MCF 10A (cell line): ENCODE measurements at places on chromosomes 12 and 14. TPM values are rescaled to one million over a fixed set of nuclear protein-coding genes. Genes with fewer than 3 reads are reported as not detected.

Gene DLGAP5
- total RNA-seq = 13.4 and 17.6 TPM in 2 replicates

Gene NFE2
- total RNA-seq = 0.40 and 0.64 TPM in 2 replicates

Gene SLC2A3
- total RNA-seq = 4.0 and 9.2 TPM in 2 replicates

Gene AQP6
- total RNA-seq = not detected in 2 replicates

Gene LBHD2
- not detected in 2 replicates for total RNA-seq

Gene CLEC1B
- total RNA-seq = not detected in 2 replicates

Gene NKX2-1
- total RNA-seq = not detected in 2 replicates

Gene ENDOU
- not detected in 2 replicates for total RNA-seq

- no peak for DNase-seq
Measured at GRCh38 chr12:54991161-54991990, 6.8 kb upstream of the TESPA1 start.

GRCh38 chr12:6567112-6567670, 900 bp downstream of the NOP2 start:
- DNase-seq = peak; percentile 21

DNA sequence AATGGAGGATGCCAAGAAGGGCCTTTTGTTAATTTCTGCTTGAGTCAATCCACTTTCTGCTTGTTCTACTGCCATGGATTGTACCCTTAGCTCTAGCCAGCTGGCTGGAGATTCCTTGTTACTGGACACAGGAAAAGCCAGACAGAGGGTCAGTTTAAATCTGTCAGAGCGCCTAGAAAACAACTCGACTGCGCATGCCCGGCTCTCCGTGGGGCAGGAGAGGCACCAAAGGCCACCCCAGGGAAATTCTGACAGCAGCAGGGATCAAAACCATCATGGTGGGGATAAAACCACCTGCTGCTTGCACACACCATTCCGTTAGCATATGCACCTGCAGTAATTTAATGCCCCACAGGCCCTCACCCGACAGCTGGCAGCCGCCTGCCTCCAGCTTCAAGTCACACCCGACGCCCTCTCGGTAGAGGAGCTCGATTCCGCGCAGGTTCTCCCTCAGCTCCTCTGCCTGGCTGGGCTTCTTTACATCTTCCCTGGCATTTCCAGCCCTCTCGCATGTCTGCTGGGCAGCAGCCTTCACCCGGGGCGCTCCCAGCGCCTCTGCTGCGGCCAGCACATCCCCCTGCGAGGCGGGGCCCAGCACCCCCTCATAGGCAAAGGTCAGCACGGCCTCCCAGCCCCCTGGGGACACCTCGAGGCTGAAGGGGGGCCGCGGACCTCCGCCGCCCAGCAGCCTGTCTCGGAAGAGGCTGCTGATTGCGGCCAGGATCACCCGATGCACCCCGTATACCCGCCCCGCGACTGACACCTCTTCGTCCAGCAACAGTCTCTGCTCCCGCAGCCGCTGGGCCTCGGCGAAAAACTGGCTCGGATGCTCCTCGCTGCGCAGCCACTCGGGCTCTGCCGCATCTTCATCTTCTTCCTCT, 1.0 kb downstream of the KLHL33 start:
- no peak for DNase-seq

- no peak for DNase-seq
Measured at GRCh38 chr12:75900781-75901254, 130.8 kb downstream of the PHLDA1 start.

DNA sequence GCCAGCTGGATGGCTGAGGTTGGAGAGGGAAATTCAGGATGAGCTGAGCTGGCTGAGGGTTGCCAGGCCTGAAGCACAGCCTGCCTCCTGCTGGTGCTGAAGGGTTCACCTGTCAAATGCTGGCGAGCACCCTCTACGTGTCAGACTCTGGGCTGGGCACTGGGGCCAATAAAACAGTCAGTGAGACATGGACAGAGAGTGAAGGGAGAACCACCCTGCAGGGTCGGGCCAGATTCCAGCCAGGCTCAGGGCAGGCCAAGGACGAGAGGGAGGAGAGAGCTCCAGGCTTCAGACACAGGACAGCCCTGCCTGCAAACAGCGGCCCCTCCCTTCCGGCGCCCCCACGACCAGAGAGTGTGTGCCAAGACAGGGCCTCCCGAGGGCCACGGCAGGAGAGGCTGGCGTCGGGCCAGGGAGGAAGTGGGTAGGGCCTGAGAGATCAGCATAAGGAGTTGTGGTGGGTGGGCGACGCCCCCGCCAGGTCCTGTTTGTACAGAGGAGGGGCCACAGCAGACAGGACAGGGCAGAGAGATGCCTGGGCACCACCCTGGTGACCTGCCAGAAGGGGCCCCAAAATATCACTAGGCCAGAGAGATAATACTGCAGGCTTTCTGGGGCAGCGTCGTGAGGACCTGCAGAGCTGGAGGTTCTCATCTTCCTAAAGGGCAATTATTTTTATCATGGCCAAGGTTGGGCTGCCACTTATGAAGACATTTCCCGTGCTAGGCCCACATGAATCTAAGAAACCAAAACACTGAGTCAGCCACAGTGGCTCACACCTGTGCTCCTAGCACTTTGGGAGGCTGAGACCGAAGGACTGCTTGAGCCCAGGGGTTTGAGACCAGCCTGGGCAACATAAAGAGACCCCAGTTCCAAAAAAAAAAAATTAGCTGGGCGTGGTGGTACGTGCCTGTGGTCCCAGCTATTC, 73.1 kb upstream of the GPR68 start:
- DNase-seq = peak; percentile 90

DNA sequence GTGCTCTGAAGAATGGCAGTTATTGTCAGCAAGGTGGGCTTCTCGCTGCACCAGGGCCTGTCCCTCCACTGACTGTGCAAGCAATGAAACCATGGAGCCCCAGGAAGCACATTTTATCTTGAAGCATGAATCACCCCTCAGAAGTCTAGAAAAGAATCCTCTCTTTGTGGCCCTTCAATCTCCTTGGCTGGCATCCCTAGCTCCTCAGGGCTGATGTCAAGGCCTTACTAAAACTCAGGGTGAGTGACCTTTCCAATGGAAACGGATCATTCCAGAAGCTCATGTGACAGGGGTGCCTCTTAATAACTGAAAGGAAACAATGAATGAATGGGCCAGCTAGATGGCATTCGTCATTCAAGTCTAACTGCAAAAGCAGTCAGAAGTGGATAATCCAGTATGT, 22.3 kb upstream of the PLEKHH1 start:
- no peak for DNase-seq

DNA sequence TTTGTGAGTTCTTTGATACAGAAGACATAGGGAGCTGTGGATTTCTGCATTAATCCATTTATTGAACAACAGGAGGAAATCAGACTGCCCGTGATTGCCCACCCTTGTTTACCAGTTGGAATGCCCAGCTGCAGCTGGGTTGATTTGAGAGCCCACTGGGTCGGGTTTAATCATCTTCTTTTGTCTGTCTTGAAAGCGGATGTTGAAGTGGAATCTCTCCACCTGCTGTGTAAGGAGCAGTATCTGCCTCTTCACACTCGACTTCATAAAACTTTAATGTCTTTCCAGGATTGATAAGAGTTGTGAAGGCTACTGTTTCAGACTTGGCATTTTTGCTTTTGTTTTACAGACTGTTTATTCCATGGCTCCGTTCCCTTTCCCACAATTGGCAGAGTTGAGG, 39.9 kb downstream of the TBC1D30 start:
- DNase-seq = no peak

DNA sequence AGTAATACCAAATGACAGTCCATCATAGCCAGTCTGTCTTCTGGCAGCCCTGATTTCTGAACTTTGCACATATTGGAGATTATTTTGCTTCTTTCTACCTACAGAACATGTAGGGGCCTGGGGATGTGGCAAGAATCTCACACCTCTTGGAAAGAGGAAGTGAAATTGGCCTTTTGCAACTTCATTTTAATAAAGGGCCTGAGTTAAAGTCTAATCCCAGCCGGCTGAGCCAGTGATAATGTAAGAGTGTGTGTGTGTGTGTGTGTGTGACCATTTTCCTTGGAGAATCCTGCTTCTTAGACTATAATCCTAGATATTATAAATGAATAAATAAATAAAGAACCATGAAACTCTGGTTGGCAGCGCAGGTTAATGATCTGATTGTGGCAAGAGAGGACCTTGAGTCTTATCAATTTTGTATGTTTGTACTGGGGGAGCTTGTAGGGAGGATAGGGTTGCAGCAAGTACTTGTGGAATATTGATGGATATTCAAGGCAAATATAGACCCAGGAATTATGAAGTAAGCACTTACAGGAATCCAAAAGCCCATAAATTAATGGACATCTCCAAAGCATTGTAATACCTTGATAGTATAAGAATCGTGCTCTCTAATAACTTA, 233.2 kb upstream of the AMIGO2 start:
- DNase-seq = no peak

DNA sequence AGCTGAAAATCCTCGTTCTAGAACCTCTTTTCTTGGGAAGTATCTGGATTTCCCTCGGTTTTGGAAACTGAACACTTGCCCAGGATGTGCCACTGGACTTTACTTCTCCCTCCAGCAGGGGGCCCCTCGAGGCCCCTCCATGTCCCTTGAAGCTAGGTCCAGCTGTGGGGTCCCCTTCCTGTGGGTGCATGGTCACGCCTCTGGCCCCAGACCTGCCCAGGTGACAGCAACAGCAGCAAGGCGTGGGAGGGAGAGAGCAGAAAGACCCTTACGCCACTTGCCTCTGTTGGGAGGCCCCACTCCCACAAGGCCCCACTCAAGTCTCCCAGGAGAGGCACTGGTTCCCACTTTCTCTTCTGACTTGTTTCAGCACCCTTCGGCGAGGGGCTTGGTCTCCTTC, 3.1 kb downstream of the SLC25A29 start:
- DNase-seq = peak; percentile 50

- DNase-seq = peak; percentile 68
Measured at GRCh38 chr12:48788854-48789775, at the start of gene ADCY6. Gene ADCY6, minus strand, starts transcription at chr12:48789089. Its CDS starts 5,655 bp downstream, at chr12:48783434.

DNA sequence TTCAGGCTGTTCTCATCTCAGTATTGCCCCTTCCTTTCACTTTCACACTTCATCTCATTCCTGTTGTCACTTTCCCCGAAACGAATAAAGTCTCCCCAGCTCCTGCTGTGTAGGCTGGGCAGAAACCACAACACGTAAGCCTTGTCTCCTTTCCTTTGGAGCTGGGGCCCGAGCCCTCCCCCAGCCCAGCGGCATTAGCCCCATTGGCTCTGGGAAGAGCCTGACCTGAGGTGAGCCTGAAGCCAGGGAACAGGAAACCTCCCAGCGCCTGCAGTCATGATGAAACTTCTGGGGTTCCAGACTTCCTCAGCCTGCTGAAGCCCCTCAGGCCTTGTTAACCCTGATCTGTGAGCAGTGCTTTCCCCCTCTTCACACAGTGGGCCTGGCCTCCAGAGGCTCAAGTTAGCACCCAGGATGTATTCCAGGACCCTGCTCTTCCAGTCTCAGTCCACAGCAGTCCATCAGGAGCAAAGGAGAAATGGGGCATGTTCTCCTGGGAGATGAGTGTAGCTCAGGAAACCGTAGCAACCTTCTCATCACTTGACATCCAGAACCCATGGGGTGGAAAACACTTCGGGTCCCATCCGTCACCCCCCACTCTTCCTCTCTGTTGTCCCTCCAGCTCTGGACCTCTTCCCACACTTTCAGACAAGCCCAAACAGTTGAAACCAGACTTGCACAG, 21.8 kb downstream of the VASH1 start:
- no peak for DNase-seq

GRCh38 chr12:109092497-109093021, 713 bp downstream of the ALKBH2 start:
- DNase-seq = peak; percentile 25

DNA sequence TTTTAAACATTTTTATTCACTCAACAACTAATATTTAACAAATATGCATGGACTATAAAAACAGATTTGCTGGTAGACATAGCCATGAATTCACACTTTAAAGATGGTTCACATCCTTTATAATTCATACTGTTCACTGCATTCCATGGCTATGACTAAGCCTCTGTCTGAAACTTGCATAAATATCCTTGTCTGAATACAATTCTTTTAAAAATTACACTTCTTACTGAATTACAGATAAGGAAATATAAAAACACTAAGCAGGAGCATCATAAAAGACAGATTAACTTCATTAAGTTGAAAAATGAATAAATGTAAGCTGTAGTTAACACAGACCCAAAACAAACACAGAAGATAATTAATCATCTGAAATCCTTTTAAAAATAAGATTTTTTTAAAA, 53.8 kb downstream of the GXYLT1 start:
- peak; percentile 31 for DNase-seq

DNA sequence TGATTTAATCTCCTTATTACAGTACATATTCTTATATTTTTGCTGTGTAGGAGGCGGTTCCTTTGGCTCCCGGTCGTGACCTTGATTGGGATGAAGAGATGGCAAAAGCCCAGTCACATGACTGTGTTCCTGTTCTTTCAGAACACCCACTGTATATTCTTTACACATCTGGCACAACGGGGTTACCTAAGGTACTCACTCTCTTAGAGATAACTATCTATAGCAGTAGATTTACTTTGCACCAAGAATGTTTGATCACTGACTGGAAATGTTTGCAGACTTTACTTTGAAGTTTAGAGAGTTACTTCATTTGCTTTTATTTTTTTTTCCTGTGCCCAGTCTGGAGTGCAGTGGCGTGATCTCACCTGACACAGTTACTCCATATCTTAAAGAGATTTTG, 65.2 kb downstream of the ACSS3 start:
- no peak for DNase-seq

DNA sequence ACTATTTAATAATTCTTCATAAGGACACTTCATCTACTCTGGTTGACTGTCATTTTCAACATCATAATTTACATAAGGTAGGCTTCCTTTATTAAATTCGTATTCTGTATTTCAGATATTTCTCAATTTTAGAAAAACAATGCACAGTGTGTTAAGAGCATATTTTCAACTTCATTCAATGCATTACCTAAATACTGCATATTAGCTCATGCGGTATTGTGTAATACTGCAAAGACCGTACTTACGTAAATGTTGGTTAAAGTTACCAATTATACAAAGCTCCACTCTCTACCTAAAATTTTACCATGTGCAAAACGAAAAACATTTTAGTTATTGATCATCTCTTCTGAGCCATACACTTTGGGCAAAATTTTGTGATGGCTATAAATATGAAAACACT, 62.8 kb downstream of the EXOC5 start:
- DNase-seq = no peak

DNA sequence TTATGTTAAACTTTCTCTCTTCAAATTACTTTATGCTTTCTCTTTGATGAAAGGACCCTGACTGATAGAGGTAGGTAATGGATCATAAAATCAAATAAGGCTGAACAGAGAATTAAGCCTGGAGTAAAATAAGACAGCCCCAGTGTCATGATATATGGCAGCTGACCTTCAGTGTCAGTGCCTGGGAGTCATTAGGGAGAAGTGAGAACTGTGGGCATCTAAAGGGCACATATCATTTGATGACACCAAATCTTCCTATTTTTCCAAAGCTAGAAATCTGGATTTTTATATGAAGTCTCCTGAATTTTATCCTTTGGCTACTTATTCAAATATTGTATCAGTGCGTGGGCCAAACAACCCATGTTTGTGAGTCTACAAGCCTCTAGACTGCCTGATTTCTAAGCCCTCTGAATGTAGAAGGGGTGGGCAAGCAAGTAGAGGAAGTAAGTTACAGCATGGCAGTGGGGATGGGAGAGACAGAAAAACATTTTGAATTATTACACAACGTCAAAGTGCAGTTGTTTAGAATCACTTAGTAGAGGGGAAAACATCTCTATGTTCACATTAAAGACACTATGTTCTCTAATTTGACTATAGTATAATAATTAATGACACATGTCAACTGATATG, 10.0 kb downstream of the SLC39A9 start:
- DNase-seq = no peak
